ENCODE measurements at places on chromosomes 7 and 10.

DNA sequence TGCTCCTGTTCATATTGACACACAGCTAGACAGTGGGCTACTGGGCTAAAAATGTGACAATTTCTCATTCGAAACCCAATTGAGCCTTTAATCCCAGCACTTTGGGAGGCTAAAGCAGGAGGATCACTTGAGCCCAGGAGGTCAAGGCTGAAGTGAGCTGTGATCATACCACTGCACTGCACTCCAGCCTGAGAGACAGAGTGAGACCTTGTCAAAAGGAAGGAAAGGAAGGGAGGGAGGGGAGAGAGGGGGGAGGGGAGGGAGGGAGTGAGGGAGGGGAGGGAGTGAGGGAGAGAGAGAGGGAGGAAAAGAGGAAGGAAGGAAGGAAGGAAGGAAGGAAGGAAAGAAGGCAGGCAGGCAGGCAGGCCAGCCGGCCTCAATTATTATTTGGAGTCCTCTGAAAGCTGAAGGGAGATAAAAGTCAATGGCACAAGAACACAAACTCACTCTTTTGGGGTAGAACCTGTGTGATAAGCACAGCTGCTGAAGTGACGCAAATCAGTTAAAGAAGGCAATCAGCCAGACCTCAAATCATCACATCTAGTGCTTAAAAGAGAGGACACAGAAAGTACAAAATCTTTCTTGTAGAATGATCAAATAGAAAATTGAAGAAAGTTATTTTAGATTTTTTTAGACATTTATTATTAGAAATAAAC is 98.1 kb downstream of the CCDC71L start:
- DNase-seq: no peak

DNA sequence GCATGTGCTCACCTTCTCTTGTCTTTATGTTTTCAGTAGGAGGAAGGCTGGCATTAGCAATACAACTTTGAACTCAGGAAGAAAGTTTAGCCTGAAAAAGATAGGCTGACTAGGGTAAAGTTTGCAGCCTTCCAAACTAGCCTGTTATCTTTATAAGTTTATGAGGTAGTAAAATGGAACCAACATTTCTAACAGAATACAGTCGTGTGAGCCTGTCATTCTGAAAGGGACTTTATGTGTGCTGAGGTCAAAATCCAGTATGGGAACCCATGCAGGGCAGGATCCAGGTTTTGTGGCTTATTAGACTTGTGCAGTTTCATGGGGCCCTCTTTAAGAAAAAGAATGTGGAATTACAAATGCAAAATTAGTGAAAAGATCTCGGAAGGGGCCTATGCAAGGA is 201.0 kb upstream of the PRPS1L1 start:
- DNase-seq: no peak

- DNase-seq: no peak
These were observed 402.2 kb downstream of the DNAJB6 start for GRCh38 chr7:157739031-157739430.

DNA sequence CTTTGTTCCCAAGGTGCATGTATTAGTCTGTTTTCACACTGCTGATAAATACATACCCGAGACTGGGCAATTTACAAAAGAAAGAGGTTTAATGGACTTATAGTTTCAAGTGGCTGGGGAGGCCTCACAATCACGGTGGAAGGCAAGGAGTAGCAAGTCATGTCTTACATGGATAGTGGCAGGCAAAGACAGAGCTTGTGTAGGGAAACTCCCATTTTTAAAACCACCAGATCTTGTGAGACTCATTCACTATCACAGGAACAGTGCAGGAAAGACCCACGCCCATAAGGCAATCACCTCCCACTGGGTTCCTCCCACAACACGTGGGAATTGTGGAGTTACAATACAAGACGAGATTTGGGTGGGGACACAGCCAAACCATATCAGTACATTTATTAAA is 92.9 kb downstream of the PPP1R3C start:
- DNase-seq: no peak

DNA sequence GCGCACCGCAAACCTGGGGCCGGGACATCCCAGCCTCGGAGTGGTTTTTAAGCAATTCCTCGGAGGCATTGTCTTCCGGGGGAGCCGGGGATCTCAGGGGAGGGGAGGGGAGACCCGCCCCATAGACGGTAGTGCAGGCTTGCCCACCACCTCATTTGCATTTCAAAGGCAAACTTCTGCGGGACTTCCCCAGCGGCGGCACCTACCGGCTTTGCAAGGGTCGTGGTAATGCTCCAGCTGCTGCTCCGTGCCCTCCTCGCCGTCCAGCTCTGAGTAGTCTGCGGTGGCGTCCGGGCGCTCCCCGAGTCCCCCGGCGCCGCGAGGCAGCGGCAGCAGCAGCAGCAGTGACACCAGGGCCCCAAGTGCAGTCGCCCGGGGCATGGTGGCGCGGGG is 425 bp downstream of the TLL2 start:
- DNase-seq: no peak

GRCh38 chr7:83306502-83306901 is 143.8 kb upstream of the PCLO start:
- DNase-seq: peak; percentile 58

DNA sequence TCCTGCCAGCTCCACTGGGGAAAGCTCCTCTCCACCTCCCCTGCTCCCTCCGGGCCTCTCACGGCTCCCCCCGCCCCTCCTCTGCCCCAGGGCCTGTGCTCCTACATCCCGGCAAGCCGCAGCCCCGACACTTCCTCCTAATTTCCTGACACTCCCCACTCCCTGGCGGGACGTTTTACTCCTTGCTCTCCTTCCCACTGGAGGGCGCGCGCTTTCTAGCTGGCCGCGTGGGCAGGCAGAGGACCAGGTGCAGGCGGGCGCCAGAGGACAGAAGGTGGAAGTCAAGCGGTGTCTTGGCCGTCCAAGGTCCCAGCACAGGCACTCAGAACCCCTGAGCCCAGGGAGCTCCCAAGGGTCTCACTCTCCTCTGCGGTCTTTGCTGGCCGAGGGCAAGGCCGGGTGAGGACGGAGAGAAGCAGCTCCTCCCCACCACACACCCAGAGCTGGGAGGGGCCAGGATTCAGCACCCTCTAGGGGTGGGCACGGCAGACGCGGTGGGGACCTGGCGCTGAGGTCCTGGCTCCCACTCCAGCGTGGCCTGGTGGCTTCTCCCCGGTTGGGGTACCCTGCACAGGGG is 19.1 kb downstream of the ADAM8 start:
- peak; percentile 63 for DNase-seq

DNA sequence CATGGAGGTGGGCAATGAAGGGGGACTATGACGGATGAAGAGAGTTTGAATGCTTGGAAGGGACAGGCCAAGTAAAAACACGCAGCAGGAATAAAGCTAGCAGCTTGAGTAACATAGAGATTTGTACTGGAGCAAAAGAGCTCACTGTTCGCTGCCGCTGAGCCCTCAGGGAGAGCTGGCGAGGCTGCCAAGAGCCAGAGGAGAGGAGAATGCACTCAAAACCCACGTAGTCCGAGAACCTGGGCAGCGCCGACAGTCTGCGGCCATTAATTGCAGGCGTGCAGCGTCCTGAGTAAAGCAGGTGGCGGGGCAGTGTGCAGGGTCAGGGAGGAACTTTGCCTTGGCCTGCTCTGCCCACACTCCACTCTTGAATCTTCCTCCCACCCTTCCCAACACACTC is 68.2 kb downstream of the SLC37A3 start:
- no peak for DNase-seq

- DNase-seq: no peak
These were observed 485.6 kb upstream of the GRM3 start for GRCh38 chr7:86158111-86158510.

GRCh38 chr10:91643700-91644099 is 10.8 kb upstream of the PPP1R3C start:
- DNase-seq: no peak

- DNase-seq: no peak
These were observed 426.6 kb downstream of the PLXNA4 start for GRCh38 chr7:132149436-132150304.

Data from inflammatory macrophage treated with lipopolysaccharide for 4 hours (primary cell).